Upper lobe of right lung (tissue), 1 donor: ENCODE measurements at places on chromosomes 5 and 9.
A peak's percentile ranks its signal among the peaks of the same experiment; 100 is the strongest.

GRCh38 chr5:166596043-166596442, 1695.4 kb upstream of the WWC1 start:
- DNase-seq, result no peak
- H3K36me3 ChIP-seq, result no peaks in the 10 kb centered on the region
- no peaks in the 10 kb centered on the region for H3K27me3 ChIP-seq
- H3K4me3 ChIP-seq, result no peak overlapping the region

GRCh38 chr5:17127743-17128231, 89.6 kb upstream of the BASP1 start:
- H3K27ac ChIP-seq, result no peak overlapping the region
- DNase-seq, result no peak
- peaks cover 9% of the 10 kb centered on the region for H3K4me1 ChIP-seq

- H3K4me3 ChIP-seq, result no peak overlapping the region
- H3K27me3 ChIP-seq, result no peaks in the 10 kb centered on the region
- peaks cover 25% of the 10 kb centered on the region for H3K4me1 ChIP-seq
- no peak for DNase-seq
- no peaks in the 10 kb centered on the region for H3K36me3 ChIP-seq
Measured at GRCh38 chr5:143052967-143053682, 282.9 kb downstream of the ARHGAP26 start.

DNA sequence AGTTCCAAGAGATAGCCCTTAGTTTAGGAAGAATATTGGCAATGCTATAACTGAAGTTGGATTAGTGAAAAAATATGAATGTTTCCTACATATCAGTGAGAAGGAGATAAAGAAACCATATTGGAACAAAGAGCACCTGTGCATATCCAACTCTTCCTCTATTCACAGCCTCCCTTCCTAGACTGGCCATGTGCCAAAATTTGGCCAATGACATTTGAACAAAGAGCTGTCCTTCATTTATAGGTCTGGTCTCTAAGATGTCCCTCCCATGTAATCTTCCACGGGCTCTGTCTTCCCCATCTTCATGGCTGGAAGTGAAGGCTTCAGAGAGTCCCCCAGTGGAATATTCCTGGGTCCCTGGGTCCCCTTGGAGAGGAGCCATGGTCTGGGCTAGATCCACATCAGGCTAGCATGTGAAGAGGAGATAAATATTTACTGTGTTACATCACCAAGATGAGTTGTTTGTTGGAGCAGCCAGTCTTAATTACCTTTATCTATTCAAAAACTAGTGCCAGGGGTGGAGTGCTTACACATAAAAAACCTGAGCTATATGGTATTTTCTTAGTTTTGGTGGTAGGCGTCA, 190.0 kb upstream of the S1PR3 start:
- no peak overlapping the region for H3K4me3 ChIP-seq
- no peak overlapping the region for H3K27ac ChIP-seq
- no peak for DNase-seq
- H3K27me3 ChIP-seq, result no peaks in the 10 kb centered on the region

DNA sequence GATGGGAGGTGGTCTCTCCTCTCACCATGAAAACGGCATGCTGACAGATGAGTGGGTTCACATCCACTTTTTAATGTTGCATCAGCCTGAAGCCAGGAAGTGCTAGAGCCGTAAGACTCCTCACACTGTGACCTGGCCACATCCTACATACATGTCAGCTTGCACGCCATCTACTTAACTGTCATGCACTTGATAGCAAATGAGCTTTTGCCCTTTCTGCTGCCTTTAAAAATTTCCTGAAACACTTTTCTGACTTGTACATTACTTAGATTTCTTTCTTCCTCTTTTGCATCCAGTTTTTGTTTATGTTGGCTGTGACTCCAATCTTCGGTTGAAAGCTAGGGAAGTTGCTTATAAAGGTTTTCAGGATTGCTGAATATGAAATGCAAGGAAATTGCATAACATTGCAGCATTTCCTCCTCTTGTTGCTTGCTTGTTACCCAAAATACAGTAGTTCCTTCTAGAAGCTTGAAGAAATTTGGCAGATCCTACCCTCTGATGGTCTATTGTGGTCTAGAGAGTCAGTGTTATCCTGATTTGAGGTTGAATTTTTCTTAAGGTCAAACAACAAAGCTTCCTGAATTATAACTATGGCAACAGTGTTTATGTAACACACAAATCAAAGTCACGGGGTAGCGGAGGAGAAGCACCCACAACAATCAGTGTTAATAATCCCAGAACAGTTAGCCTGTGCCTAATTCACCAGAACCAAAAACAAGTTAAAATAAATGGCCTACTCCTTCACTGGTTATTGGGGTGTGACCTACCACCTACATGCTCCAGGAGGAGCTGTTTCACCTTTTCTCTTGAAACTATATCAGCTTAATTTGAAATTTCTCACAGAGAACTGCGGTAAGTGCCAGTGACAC, 232.5 kb downstream of the ARHGAP26 start:
- peak overlapping the region; percentile 88 for H3K27ac ChIP-seq
- no peak for DNase-seq
- H3K4me1 ChIP-seq, result peaks cover 63% of the 10 kb centered on the region
- no peak overlapping the region for H3K4me3 ChIP-seq
- no peaks in the 10 kb centered on the region for H3K36me3 ChIP-seq

- H3K36me3 ChIP-seq, result no peaks in the 10 kb centered on the region
- H3K27ac ChIP-seq, result no peak overlapping the region
- H3K27me3 ChIP-seq, result no peaks in the 10 kb centered on the region
- no peaks in the 10 kb centered on the region for H3K4me1 ChIP-seq
Measured at GRCh38 chr9:70949239-70949638, 172.2 kb downstream of the TRPM3 start.

DNA sequence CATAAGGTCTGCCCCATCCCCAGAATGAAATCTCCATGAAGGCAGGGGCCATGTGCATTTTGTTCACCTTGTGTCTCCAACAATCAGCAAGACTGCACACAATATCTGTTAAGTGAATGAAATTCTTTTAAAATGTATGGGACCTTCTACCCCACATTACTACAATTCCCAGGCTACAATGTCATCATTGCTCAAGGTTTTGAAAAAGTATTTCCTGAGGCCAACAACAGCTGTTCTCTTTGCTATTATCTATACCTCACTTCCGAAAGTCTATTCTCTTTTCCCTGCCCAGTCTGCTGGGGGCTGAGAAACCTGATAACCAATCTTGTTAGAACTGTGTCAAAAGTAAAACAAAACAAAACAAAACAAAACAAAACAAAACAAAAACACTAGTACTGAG, 29.2 kb downstream of the HOMER1 start:
- no peak for DNase-seq
- no peaks in the 10 kb centered on the region for H3K4me1 ChIP-seq
- H3K27me3 ChIP-seq, result no peaks in the 10 kb centered on the region
- no peaks in the 10 kb centered on the region for H3K36me3 ChIP-seq

DNA sequence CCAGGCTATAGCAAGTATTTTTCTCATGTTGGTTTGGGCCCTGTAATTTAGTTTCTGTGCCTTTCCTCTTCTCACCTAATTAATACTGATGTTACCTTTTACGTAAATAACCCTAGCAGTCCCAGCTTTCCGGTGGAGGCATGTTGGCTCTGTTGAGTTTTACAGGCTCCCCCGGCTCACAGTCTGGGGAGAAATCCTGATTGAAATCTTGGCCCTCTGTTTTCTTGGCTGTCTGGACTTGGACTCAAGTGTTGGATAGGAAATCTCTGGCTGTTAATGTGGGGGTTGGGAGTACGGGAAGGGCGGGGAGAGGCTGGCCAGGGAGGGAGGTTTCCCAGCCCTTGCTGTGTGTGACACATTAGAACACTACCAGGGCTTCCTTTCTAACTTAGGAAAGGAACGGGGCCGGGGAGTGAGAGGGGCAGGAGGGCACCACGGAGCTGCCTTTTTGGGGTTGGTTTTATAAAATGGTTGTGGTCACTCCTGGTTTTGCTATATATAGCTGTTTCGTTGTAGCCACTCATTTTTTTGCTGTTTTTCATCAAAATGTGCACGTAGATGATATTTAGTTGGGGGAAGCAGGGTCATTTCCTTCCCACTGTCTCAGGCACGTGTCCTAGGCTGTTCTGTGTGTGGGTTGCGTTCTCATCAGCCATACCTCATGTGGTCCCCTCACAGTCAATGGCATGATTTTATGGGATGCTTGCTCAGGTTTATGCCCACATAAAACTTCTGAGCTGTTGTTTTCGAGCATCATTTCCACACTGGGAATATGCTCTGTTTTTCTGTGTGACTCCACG, 11.0 kb downstream of the TRIO start:
- H3K27me3 ChIP-seq, result no peaks in the 10 kb centered on the region
- no peaks in the 10 kb centered on the region for H3K36me3 ChIP-seq
- H3K4me1 ChIP-seq, result peaks cover 49% of the 10 kb centered on the region
- peak; percentile 75 for DNase-seq

DNA sequence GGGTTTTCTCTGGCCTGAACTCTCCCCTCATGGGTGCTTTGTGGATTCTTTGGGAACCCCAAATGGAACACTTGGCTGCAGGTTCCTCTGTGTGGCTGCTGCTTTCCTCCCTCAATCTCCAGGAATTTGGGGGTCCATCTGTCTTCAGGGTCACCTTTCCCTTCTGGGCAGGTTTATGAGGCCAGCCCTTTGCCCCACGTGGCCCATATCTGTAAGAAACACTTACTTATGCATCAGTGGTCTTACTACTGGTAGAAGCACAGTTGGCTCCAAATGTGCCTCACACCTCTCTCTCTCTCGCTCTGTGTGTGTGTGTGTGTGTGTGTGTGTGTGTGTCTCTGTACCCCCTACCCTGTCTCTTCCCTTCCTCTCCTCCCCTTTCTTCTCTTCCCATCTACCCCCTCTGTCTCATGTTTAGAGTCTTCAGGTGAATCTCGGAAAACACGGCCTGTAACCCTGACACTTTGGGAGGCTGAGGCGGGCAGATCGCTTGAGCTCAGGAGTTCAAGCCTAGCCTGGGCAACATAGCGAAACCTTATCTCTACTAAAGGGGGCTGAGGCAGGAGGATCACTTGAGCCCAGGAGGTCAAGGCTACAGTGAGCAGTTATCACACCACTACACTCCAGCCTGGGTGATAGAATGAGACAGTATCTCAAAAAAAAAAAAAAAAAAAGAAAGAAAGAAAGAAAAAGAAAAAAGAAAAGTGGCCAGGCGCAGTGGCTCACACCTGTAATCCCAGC, 26.8 kb downstream of the C5orf15 start:
- peaks cover 3% of the 10 kb centered on the region for H3K4me1 ChIP-seq
- no peaks in the 10 kb centered on the region for H3K27me3 ChIP-seq
- peak; percentile 18 for DNase-seq
- H3K4me3 ChIP-seq, result no peak overlapping the region

DNA sequence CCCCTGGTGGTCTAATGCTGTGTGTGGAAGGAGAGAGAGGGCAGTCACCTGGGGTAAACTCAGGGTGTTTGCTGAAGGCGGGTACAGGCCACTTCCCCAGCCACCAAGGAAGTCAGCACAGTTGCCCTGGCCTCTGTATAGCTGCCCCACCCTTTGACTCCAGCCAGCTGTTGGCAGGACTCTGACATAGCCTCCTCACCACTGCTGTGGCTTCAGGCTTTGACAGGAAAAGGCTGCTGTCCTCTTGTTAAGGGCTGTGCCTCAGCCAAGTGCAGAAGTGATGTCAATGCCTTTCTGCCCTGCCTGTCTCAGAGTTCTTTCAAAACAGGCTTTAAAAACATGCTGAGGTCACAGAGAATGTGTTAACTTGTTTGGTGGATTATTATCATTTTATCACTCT, 487.2 kb upstream of the KLF4 start:
- peak; percentile 56 for DNase-seq
- H3K27ac ChIP-seq, result no peak overlapping the region
- no peaks in the 10 kb centered on the region for H3K36me3 ChIP-seq
- peaks cover 9% of the 10 kb centered on the region for H3K4me1 ChIP-seq

DNA sequence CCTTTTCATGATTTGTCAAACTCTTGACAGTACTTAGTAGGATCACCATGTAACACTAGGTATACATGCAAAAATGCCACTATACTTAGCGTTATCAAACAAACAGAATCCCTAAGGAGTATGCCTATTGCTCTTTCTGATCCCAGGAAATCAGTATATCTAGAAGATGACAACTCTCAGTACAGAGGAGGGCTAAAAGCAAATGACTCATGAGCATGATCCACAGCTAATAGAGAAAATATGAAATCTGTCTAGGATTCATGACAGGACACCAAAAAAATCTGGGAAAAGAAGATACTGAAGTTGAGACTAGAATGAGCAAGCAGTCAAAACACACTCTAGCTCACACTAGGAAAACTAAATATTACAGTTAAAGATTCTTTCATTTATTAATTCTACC, 89.2 kb downstream of the RAPGEF6 start:
- H3K27me3 ChIP-seq, result no peaks in the 10 kb centered on the region
- DNase-seq, result no peak
- peaks cover 4% of the 10 kb centered on the region for H3K36me3 ChIP-seq
- H3K27ac ChIP-seq, result no peak overlapping the region

GRCh38 chr5:73120222-73121118, at the start of gene TMEM171:
TMEM171 (plus strand) TSS chr5:73120575; CDS start chr5:73123374, 2,799 bp downstream.
- H3K4me1 ChIP-seq, result peaks cover 8% of the 10 kb centered on the region
- H3K4me3 ChIP-seq, result peak within 1 kb of the TSS; percentile 47
- H3K27me3 ChIP-seq, result peaks cover 17% of the 10 kb centered on the region
- no peaks in the 10 kb centered on the region for H3K36me3 ChIP-seq
- peak; percentile 82 for DNase-seq
- no peak within 1 kb of the TSS for H3K27ac ChIP-seq

- H3K4me1 ChIP-seq, result no peaks in the 10 kb centered on the region
- no peak overlapping the region for H3K27ac ChIP-seq
Measured at GRCh38 chr5:93226202-93226735, 354.8 kb downstream of the NR2F1-AS1 start.

GRCh38 chr9:135087899-135088347, 455 bp downstream of the OLFM1 start:
- peaks cover 23% of the 10 kb centered on the region for H3K4me1 ChIP-seq
- no peak for DNase-seq
- H3K36me3 ChIP-seq, result no peaks in the 10 kb centered on the region
- H3K27me3 ChIP-seq, result peaks cover 26% of the 10 kb centered on the region

DNA sequence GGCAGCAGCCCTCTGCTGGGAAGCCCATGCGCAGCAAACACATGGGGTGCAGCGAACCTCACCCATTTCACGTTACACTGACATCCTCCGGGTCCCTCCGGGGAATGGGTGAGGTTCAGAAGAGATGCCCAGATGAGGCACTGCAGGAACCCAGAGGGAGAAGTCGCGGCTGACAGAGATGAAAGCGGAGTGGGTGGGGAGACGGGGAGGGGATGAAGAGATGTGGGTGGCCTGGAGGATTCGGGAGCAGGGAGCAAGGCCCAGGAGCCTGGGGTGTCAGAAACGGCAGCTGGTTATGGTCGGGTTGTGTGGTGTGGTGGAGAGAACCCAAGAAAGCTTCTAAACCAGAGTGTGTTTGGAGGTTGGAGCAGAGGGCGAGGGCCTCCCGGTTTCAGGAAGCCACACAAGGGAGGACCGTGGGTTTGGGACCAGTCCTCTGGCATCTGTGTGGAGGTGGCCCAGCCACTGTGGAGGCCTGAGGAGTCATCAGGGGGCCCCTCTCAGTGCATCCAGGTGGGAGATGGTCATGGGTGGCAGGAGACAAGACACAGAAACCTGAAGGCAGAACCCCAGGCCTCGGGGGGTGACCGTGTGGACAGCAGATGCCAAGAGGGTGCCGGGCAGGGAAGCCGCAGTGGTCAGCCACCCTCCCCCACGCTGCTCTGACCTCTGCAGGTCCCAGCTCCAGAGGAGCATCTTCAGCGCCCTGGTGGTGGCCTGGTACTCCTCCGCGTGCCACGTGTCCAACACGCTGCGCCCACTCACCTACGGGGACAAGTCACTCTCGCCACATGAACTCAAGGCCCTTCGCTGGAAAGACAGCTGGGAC, 8.6 kb downstream of the UCK1 start:
- H3K36me3 ChIP-seq, result peaks cover 92% of the 10 kb centered on the region
- no peaks in the 10 kb centered on the region for H3K4me1 ChIP-seq
- no peak for DNase-seq
- no peak overlapping the region for H3K4me3 ChIP-seq
- H3K27me3 ChIP-seq, result no peaks in the 10 kb centered on the region
- H3K27ac ChIP-seq, result no peak overlapping the region

GRCh38 chr5:172875505-172876279, 41.6 kb downstream of the ERGIC1 start:
- peaks cover 46% of the 10 kb centered on the region for H3K4me1 ChIP-seq
- H3K4me3 ChIP-seq, result no peak overlapping the region
- DNase-seq, result no peak
- no peaks in the 10 kb centered on the region for H3K36me3 ChIP-seq
- H3K27ac ChIP-seq, result no peak overlapping the region
